ENCODE measurements at places on chromosomes 1 and 21. TPM values are rescaled to one million over a fixed set of nuclear protein-coding genes. Genes with fewer than 3 reads are reported as not detected.

The LRRC3 gene
- polyA plus RNA-seq: 18.8 TPM

The HSPG2 gene
- polyA plus RNA-seq: 70.4 TPM

The TRIM67 gene
- polyA plus RNA-seq: 1.1 TPM

The GALNT2 gene
- polyA plus RNA-seq: 47.1 TPM

The SELP gene
- polyA plus RNA-seq: 1.8 TPM

The PRPF38B gene
- 75.7 TPM for polyA plus RNA-seq

GRCh38 chr1:208223136-208223535 is 21.0 kb downstream of the PLXNA2 start:
- H3K4me1 ChIP-seq: no peaks in the 10 kb centered on the region
- no peak overlapping the region for H3K4me3 ChIP-seq
- DNase-seq: no peak
- H3K36me3 ChIP-seq: peaks cover 4% of the 10 kb centered on the region
- H3K27me3 ChIP-seq: peaks cover 2% of the 10 kb centered on the region

GRCh38 chr1:178928976-178929375 is 58.1 kb upstream of the ANGPTL1 start:
- DNase-seq: no peak
- no peaks in the 10 kb centered on the region for H3K36me3 ChIP-seq
- H3K4me1 ChIP-seq: peaks cover 20% of the 10 kb centered on the region
- no peaks in the 10 kb centered on the region for H3K27me3 ChIP-seq

DNA sequence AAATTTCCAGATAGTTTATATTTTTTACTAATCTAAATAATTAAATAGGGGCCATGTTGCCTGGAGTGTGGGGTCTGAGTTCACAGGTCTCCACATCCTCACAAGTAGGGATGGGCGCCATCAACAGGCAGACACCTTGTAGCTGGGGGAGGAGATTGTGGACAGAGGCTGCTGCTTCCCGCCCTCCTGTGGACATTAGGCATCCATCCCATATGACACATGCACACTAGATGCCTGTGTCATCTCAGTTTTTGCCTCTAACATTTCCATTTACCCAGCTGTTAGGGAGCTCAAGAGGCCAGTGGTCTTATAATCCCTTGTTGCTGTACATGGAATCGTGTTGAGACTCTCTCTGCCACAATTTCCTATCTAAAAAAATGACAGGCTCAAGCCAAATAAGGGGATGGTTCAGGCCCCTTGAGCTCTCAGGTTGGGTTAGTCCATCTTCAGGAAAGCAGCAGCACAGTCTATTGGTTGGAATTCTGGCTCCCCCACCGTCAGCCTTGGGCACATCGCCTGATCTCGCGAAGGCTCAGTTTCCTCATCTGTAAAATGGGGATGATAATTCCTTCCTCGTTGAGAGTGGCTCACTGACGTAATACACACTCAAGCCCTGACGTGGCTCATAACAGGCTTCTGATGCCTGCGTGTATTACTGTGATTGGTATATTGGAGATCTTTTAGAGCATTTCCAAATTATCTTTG is 13.6 kb downstream of the LHX4 start:
- peaks cover 2% of the 10 kb centered on the region for H3K4me1 ChIP-seq
- no peak overlapping the region for H3K27ac ChIP-seq
- no peaks in the 10 kb centered on the region for H3K36me3 ChIP-seq
- peaks cover 48% of the 10 kb centered on the region for H3K27me3 ChIP-seq
- DNase-seq: no peak

- H3K4me1 ChIP-seq: no peaks in the 10 kb centered on the region
- peaks cover 17% of the 10 kb centered on the region for H3K27me3 ChIP-seq
- no peak for DNase-seq
- no peaks in the 10 kb centered on the region for H3K36me3 ChIP-seq
- no peak overlapping the region for H3K27ac ChIP-seq
Observed at GRCh38 chr1:183370399-183371058, 47.7 kb downstream of the NMNAT2 start.

- no peaks in the 10 kb centered on the region for H3K27me3 ChIP-seq
- no peak for DNase-seq
- H3K36me3 ChIP-seq: no peaks in the 10 kb centered on the region
- H3K27ac ChIP-seq: no peak overlapping the region
- H3K4me3 ChIP-seq: no peak overlapping the region
Observed at GRCh38 chr1:158552296-158552695, 1.9 kb downstream of the OR6Y1 start.

GRCh38 chr1:48966583-48966982 is 189.9 kb upstream of the BEND5 start:
- H3K27ac ChIP-seq: no peak overlapping the region
- H3K4me3 ChIP-seq: no peak overlapping the region
- no peaks in the 10 kb centered on the region for H3K4me1 ChIP-seq
- no peaks in the 10 kb centered on the region for H3K36me3 ChIP-seq

DNA sequence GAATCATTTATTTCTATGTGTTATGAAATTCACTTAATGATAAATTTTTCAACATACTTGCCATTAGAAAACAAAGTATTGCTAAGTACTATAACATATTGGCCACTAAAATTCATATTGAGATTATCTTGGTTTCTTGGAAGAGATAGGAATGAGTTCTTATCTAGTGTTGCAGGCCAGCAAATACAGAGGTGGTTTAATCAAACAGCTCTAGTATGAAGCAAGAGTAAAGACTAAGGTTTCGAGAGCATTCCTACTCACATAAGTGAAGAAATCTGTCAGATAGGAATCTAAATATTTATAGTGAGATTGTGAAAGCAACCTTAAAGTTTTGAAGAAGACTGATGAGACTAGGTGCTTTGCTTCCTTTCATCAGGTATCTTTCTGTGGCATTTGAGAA is 37.9 kb upstream of the FOXE3 start:
- no peaks in the 10 kb centered on the region for H3K27me3 ChIP-seq
- peaks cover 42% of the 10 kb centered on the region for H3K36me3 ChIP-seq
- no peak for DNase-seq
- peak overlapping the region; percentile 31 for H3K27ac ChIP-seq

DNA sequence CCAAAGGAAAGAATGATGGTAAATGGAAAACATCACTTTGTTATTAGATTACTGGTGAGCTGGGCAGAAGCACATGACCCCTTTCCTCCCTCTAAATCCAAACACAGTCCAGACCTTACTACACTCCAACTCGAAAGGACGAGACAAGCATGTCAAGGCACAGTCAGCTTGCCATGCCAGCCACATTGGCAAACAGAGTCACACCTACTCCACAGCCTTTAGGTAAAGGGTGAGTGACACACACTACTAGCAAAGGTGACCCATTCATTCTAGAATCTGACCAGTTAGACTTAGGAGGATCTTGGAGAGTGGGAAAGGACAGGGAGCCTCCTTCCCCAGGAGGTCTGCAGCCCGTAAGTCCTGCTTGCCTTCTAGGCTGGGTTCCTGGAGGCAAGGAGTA is 3.0 kb downstream of the SLC44A3 start:
- no peak overlapping the region for H3K4me3 ChIP-seq
- peaks cover 15% of the 10 kb centered on the region for H3K4me1 ChIP-seq
- no peak for DNase-seq
- peak overlapping the region; percentile 95 for H3K27ac ChIP-seq
- peaks cover 29% of the 10 kb centered on the region for H3K36me3 ChIP-seq

DNA sequence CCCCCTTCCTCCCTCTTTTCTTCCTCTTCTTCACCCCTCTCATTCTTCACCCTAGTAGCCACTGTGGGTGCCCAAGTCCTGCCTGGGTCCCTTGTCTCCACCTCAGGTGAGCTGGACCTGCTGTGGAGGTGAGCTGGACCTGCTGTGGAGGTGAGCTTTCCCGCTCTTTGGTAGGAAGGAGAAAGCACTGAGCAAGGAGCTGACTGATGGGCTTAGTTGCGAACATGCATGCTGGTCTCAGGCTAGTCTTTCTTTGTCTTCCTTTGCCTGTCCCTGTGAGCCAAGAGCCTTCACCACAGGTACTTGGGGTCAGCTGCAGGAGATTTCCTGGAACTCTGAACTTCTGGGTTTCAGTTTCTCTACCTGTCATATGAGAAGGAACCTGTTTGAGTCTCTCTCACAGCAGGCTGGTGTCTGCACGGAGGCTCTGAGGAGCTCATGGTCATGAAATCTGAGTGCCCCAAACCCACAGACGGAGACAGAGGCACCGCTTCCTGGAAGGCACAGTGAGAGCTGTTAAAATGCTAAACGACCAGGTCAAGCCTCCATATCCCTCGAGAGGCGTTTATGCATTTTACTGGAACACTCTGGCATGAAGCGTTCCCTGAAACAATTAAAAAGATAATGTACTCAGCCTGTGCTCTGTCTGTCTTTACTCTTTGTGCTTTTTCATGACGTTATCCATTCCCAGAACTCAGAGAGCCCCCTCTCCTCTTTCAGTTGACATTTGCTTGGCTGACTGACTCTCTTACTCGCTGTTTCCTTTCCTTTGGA is 69.5 kb downstream of the RHOU start:
- H3K4me1 ChIP-seq: peaks cover 31% of the 10 kb centered on the region
- H3K36me3 ChIP-seq: no peaks in the 10 kb centered on the region
- no peak overlapping the region for H3K4me3 ChIP-seq
- peak overlapping the region; percentile 23 for H3K27ac ChIP-seq
- peak; percentile 86 for DNase-seq

DNA sequence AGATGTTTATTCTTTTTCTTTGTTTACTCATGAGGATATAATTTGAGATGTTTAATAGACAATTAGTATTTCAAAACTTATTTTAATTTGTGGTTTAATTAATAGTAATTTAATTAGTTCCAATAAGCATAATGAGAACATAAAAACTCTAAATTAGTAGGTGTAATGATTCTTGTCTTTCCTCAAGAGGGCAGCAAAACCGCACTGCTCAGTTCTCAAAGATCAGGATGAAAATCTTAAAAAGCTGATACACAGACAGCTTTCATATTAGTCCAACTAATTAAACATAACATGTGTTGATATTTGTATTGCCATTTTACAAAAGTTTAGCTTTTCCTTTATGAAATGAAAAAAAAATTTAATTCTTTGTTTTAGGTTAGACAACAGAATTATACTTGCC is 106.7 kb upstream of the C21orf91 start:
- H3K4me3 ChIP-seq: no peak overlapping the region
- DNase-seq: no peak

DNA sequence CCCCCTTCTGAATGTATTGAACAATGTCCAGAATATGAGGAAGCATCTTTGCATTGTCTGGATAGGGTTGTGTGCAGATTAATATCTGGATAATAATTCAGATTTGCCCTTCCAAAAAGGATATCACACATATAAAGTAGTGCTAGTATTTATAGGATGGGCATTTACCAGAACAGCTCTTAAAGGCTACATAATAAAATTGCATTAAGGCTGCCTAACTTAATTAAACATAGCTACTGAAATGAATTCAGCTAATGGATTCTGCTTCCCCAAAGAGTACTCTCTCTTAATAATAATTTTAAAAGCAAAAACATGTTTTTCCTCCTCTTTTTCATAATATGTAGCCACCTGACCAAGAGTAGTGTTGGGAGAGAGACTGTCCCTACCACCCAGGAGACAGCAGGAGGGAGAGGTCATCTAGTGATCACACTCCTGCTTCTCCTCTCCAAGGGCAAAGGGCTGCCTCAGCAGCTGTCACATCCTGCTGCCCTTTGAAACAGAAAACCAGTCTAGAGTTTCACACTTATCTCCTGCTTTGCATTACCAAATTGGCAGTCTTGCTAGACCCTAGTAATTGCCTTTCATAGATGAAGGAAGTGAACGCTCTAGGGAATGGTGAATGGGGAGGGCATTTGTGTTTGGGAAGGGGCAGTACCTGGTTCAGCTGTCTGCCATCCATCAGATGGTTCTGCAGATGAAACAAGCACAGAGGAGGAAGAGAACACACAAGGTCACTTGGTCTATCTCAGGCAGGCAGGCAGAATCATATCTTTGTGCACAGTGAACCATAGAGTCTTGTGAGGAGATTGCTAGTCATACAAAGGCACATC is 29.3 kb upstream of the DDAH1 start:
- H3K36me3 ChIP-seq: no peaks in the 10 kb centered on the region
- H3K27me3 ChIP-seq: no peaks in the 10 kb centered on the region
- no peak overlapping the region for H3K4me3 ChIP-seq
- H3K27ac ChIP-seq: peak overlapping the region; percentile 77

- no peaks in the 10 kb centered on the region for H3K4me1 ChIP-seq
- H3K36me3 ChIP-seq: no peaks in the 10 kb centered on the region
- no peak overlapping the region for H3K27ac ChIP-seq
- H3K27me3 ChIP-seq: no peaks in the 10 kb centered on the region
- DNase-seq: no peak
Observed at GRCh38 chr21:16084776-16085364, 355.1 kb downstream of the USP25 start.

GRCh38 chr1:29722598-29722997 is 486.3 kb downstream of the PTPRU start:
- no peak for DNase-seq
- no peaks in the 10 kb centered on the region for H3K4me1 ChIP-seq
- no peaks in the 10 kb centered on the region for H3K36me3 ChIP-seq
- H3K4me3 ChIP-seq: no peak overlapping the region
- H3K27me3 ChIP-seq: no peaks in the 10 kb centered on the region
